ENCODE measurements at places on chromosomes 7 and 10. TPM values are rescaled to one million over a fixed set of nuclear protein-coding genes. Genes with fewer than 3 reads are reported as not detected.

- no peak for DNase-seq
- H3K4me3 ChIP-seq = no peak overlapping the region
- no peaks in the 10 kb centered on the region for H3K27me3 ChIP-seq
- peaks cover 2% of the 10 kb centered on the region for H3K4me1 ChIP-seq
These were observed 55.7 kb upstream of the COL1A2 start for GRCh38 chr7:94338921-94339371.

DNA sequence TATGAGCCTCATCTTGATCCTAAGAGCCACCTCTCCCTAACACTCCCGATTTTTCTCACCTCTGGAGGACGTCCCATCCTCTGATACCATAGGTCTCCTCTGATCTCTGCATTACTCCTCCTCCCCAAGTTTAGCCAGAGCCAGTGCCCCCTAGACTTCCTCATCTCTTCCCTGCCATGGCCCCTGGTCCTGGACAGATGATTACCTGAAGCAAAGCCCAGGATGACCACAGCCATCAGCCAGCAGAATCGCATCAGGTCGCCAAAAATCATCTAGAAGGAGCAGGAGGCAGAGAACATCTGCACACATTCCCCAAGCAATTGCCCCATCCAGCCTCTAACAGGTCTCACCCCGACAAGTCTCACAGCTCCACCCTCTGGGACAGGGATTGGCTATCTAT, 11.7 kb downstream of the TRPV6 start:
- no peak overlapping the region for H3K4me3 ChIP-seq
- no peaks in the 10 kb centered on the region for H3K4me1 ChIP-seq
- peaks cover 3% of the 10 kb centered on the region for H3K27me3 ChIP-seq
- no peak overlapping the region for H3K27ac ChIP-seq

GRCh38 chr7:82317257-82317721, 126.3 kb downstream of the CACNA2D1 start:
- H3K27ac ChIP-seq = no peak overlapping the region
- no peaks in the 10 kb centered on the region for H3K36me3 ChIP-seq
- H3K27me3 ChIP-seq = no peaks in the 10 kb centered on the region
- peak; percentile 25 for DNase-seq
- H3K4me3 ChIP-seq = no peak overlapping the region
- H3K4me1 ChIP-seq = peaks cover 3% of the 10 kb centered on the region

NKX2-3 gene
- 1.8 TPM for polyA plus RNA-seq

ANKRD30A gene
- polyA plus RNA-seq = not detected

DNA sequence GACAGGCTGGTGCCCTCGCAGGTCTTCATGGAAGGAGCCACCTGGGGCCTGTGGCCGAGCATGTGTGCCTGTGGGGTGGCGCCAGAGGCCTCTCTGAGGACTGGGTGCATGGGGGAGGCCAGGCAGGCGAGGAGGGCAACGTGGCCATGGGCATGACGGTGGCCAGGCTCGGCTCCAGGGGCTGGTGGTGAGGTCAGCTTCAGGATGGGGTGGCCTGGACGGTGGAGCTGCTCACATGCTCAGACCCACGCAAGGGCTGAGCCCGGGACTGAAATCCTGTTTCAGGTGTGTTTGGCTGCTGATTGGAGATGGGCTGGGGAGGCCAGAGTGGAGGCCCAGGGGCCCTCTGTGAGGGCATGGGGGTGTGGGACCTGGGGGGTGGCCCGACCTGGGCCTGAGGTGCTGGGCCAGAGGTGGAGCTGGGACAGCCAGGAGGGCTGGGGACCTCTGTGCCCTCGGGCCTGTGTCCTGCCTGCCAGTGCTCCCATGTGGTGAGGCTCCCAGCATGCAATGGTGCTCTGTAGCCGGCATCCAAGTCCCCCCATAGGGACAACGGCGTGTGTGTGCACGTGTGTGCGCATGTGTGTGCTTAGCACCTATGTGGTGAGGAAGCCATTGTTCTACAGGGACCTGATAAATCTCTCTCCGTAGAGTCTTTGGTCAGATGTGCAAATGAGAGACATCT, 71.1 kb downstream of the INPP5A start:
- H3K4me3 ChIP-seq = no peak overlapping the region
- H3K27ac ChIP-seq = no peak overlapping the region
- DNase-seq = no peak
- H3K27me3 ChIP-seq = no peaks in the 10 kb centered on the region

TFEC gene
- polyA plus RNA-seq = 1.4 TPM

DNA sequence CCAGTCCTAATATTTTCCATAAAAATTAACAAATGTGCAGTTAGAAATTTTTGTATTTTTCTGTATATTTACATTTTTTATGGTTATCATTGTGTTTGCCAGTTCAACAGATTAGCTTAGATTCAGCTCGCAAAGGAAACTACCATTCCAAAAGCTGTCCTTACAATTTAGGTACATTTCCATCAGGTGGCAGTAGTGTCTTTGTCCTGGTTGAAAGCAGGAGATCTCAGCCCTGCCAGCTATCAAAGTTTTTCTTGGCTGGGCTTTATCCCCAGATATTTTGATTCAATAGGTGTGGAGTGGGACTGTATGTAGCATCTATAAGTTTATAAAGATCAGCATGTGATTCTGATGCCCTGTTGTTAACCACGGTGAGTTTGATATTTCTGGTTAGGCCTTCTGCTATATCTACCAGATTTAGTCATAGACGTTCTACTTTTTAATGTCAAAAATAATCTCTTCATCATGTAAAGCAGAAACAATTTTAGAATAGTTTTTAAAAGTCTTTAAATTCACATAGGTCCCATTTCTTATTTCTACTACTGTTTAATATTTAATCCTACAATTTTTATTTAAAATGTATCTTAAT, 15.5 kb upstream of the ICA1 start:
- H3K27me3 ChIP-seq = no peaks in the 10 kb centered on the region
- H3K27ac ChIP-seq = no peak overlapping the region
- no peak overlapping the region for H3K4me3 ChIP-seq
- H3K36me3 ChIP-seq = no peaks in the 10 kb centered on the region

DNA sequence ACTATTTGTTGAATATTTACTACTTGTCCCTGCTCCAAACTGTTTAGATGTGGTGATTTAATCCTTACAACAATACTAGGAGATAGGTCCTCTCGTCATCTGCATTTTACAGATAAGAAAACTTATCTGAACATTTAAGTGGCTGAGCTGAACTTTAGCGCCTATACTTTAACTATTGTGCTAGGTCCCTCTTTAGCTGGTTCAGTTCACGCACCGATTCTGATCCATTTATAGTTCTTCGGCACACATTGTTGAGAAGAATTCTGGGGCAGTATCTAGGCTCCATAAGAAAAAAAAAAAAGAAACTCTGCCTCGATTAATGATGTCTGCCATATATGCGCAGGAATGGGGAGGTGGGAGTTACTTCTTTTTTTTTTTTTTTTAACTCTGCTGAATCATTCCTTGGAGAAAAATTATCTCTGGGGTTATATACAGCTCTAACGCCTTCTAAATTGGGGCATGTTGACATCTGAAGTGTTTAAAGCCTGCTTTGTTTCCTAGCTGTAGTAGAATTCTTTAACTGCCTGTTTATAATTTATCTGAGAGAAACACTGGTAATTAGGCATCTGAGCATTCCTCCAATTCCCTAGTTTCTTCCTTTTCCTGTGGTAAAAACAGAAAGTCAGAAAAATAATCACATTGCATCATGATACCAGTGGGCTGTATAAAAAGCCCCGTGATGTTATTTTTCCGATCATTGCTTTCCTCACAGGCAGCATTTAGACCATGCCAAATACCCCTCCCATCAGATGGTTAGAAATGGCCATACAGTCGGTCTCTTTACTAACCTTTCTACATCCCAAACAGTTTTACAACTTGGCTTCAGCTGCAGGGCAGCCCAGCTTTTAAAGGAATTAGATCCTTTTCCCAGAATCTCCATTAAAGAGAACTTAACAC, 98.5 kb upstream of the KDM7A start:
- DNase-seq = peak; percentile 92
- no peak overlapping the region for H3K4me3 ChIP-seq
- peaks cover 2% of the 10 kb centered on the region for H3K4me1 ChIP-seq
- peak overlapping the region; percentile 79 for H3K27ac ChIP-seq

CPA1 gene
- polyA plus RNA-seq = 4.7 TPM

DNA sequence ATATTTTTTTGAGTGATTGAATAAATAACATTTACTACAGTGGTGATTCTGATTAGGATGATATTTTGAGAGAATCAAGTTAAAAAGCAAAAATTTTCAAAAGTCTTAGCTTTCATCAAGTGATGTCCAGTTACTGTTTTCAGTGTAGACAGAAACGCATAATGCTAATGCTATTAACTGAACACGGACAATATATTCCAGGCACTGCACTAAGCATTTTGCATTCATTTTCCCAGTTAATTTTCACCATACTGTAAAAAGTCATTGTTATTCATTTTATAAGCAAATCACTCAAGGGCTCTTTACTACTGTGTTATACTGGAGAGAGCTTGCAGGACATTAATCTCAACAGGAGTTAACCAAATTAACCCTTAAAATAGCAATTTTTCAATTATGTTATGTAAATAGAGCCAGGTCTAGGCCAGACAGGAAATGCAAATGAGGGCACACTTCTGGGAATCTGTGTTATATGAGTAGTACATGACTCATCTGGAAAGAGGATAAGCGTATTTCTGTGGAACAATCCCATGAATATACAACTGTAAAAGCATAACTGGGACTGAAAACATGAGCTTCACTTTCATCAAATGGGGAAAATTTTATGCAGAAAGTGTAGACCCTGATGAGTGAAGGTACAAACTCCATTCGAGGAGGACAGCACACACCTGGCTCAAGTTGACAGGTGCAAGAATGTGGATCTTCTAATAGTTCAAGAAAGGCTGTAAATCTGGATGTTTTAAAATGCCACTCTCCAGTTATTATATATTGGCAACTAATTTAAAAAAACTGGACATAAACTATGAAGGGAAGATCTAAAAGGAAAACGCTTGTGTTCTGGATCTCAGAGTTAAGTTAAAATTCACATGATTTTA, 75.4 kb downstream of the ANK3 start:
- H3K27me3 ChIP-seq = no peaks in the 10 kb centered on the region
- no peak overlapping the region for H3K27ac ChIP-seq
- H3K4me3 ChIP-seq = no peak overlapping the region
- no peaks in the 10 kb centered on the region for H3K36me3 ChIP-seq
- H3K4me1 ChIP-seq = no peaks in the 10 kb centered on the region

RNF133 gene
- polyA plus RNA-seq = not detected

PARG gene
- 18.5 TPM for polyA plus RNA-seq

- H3K27me3 ChIP-seq = peaks cover 37% of the 10 kb centered on the region
- H3K36me3 ChIP-seq = no peaks in the 10 kb centered on the region
- DNase-seq = no peak
- H3K27ac ChIP-seq = no peak overlapping the region
- H3K4me1 ChIP-seq = peaks cover 8% of the 10 kb centered on the region
These were observed 249.9 kb upstream of the C7orf33 start for GRCh38 chr7:148340438-148341280.

GRCh38 chr10:122998360-122998917, 10.2 kb downstream of the IKZF5 start:
- no peak overlapping the region for H3K4me3 ChIP-seq
- DNase-seq = no peak
- H3K27ac ChIP-seq = no peak overlapping the region
- peaks cover 30% of the 10 kb centered on the region for H3K36me3 ChIP-seq
- H3K27me3 ChIP-seq = no peaks in the 10 kb centered on the region
- H3K4me1 ChIP-seq = no peaks in the 10 kb centered on the region

DNA sequence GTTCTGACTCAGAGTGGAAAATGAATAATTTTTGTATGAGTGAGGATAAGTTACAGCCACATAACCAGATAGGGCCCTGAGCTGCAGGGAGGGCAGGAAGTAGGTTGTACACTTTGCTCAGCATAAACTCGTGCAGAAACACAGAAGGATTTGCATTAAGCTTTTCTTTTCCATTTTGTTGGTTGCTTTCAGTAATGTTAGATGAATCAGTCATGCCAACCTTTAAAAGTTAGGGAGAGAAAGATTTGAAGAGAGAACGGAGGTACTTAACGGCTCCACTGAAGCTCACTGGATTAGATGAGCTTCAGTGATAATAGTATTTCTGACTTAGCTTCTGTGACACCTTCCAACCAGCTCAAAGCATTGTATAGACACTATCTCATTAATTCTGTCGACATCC, 348.1 kb downstream of the GATA3 start:
- H3K27ac ChIP-seq = no peak overlapping the region
- no peaks in the 10 kb centered on the region for H3K27me3 ChIP-seq
- H3K36me3 ChIP-seq = no peaks in the 10 kb centered on the region
- H3K4me1 ChIP-seq = no peaks in the 10 kb centered on the region

Measured in muscle of leg (tissue), 16 donors.